ENCODE measurements at places on chromosomes 6 and 20.

DNA sequence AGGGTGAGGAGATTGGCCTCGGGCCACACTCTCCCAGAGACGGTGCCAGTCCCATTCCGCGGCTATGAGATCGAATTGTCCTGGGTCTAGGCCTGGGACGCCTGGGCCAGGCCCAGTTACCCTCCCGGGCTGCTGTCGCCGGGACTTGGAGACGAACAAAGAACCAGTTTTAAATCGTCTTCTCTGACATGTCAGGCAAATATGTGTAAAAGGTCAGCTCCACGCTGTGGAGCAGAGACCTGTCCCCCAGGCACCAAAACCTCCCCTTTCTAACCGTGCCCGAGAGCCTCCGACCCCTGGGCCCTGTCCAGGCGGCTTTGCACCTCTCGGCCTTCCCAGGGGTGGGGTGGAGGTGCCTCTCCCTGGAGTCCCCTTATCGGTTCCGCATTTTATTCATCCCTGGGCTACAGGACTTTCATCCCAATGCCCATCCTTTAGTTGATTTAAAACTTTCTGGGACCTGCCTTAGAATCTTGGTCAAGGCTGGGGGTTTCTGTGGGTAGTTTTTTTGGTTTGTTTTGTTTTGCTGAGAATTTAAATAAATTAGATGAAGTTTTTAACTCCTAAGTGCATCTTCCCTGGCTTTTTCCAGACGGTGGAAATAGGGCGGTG is 5.8 kb upstream of the TFAP2A start:
- H3K36me3 ChIP-seq, result no peaks in the 10 kb centered on the region
- DNase-seq, result no peak
- H3K4me3 ChIP-seq, result peak overlapping the region; percentile 68
- H3K27ac ChIP-seq, result no peak overlapping the region
- H3K27me3 ChIP-seq, result peaks cover 100% of the 10 kb centered on the region

GRCh38 chr6:17280552-17281090 is 540 bp upstream of the RBM24 start:
- peaks cover 91% of the 10 kb centered on the region for H3K27me3 ChIP-seq
- DNase-seq, result peak; percentile 69
- no peaks in the 10 kb centered on the region for H3K36me3 ChIP-seq
- peak overlapping the region; percentile 80 for H3K4me3 ChIP-seq
- no peak overlapping the region for H3K27ac ChIP-seq

GRCh38 chr6:11460001-11460668 is 77.4 kb upstream of the TMEM170B start:
- H3K4me1 ChIP-seq, result 0 out of 2 replicates have a peak, but pooled peaks cover 3% of the 10 kb centered on the region
- H3K27me3 ChIP-seq, result no peaks in the 10 kb centered on the region
- H3K36me3 ChIP-seq, result no peaks in the 10 kb centered on the region
- no peak overlapping the region for H3K27ac ChIP-seq
- H3K4me3 ChIP-seq, result no peak overlapping the region

DNA sequence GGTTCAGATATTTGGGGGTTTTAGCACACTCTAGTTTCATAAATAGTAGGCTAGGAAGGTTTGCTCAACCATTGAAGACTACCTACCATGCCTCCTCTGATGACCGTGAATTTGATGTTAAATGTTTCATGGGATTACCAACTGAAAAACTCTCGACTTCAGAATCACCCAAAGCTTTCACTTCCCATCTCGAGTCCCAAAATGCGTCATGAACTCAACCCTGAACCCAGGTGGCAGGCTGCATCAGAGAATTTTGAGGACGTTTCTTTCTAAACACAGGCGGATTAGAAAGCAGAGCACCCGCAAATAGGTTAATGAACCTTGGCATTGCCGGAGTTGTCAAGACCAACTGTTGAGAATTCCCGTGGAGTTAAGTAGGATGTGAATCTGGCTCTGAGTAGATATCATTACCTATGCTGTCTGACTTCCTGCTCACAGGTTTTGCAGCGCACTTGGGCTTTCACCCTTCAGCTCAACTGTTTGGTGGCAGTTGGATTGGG is 98.4 kb upstream of the ADTRP start:
- no peak overlapping the region for H3K27ac ChIP-seq
- no peaks in the 10 kb centered on the region for H3K27me3 ChIP-seq
- H3K36me3 ChIP-seq, result peaks cover 18% of the 10 kb centered on the region
- DNase-seq, result no peak
- H3K4me1 ChIP-seq, result peaks cover 19% of the 10 kb centered on the region

DNA sequence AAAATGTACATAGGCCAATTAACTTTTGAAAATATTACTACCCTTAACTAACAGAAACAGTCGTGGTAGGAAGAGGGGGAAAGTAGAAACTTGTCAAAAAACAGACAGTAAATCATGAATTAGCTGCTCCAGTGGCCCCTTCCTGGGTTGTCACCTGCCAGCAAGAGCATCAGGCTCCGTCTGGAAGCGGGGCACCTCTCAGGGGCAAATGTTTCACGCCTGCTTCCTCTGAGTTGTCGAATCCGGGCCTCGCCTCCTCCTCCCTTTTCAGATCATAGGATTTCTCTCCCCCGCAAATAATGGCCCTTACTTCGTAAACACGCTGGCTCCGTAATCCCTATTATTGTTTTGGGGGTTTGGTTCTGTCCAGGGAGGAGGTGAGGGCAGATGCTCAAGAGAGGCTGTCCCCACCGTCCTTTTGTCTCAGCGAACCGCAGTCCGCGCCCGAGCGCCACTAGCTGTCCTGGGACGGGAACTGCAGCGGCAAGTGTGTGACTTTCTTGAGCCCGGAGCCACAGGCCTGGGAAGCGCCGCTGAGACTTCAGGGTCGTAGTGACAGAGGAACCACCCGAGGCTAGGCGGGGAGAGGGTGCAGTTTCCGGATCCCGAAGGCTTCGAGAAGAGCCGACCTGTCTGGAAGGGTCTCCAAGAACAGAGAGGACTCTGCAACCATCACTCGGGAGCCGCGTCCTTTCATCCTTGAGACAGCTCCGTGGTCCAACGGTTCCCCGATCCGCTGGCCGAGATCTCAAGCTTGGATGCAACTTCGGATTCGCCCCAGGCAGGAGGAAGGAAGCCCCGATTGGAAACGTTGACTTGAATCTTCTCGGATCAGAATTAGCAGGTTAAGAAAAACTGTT is 214.5 kb upstream of the ZNF184 start:
- no peaks in the 10 kb centered on the region for H3K4me1 ChIP-seq
- peak overlapping the region; percentile 92 for H3K4me3 ChIP-seq
- H3K27ac ChIP-seq, result peak overlapping the region; percentile 76

DNA sequence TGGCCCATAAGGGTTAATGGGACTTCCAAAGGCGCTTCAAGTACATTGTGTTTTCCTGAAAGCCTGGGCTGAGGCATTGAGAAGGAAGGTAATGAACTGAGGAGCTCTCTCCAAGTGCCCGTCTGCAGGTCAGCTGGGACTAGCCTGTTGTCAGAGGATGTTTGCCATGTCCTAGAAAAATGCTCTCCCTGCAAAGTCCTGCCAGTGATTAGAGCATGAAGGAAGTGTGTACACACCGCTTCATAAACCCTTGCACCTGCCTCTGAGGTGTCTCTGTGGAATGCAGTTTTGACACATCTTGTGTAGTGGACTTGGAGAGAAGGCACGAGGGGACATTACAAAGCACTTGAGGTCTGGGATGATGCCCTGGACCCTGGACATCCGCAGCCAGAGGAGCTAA is 506.7 kb downstream of the KIF16B start:
- H3K4me3 ChIP-seq, result no peak overlapping the region
- peaks cover 5% of the 10 kb centered on the region for H3K36me3 ChIP-seq
- no peak for DNase-seq
- H3K27me3 ChIP-seq, result peaks cover 4% of the 10 kb centered on the region
- H3K4me1 ChIP-seq, result peaks cover 43% of the 10 kb centered on the region

DNA sequence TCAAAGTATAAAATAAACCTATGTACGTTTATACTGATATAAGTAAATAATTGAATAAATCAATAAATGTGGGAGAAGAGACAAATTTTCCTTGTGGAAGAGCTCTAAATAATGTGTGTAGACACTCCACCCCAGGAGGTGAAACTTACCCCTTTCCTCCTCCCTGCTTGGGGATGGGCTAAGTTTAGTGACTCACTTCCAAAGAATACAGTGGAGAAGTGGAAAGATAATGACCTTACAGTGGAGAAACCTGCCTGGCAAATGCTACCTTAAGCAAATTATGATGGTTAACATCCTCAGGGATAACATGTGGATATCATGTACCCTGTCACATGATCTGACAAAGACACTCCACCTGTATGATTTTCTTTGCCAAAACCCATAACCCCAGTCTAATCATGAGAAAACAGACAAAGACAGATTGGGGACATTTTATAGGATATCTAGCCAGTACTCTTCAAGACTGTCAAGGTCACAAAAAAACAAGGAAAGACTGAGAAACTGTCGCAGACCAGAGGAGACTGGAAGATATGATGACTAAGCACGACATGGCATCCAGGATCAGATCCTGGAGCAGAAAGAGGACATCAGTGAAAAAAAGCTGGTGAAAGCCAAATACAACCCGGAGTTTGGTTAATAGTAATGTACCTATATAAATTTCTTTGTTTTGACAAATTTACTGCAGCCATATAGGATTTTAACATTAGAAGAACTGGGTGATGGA is 195.5 kb upstream of the PRDM1 start:
- no peak overlapping the region for H3K4me3 ChIP-seq
- H3K36me3 ChIP-seq, result peaks cover 10% of the 10 kb centered on the region
- no peak overlapping the region for H3K27ac ChIP-seq
- peaks cover 21% of the 10 kb centered on the region for H3K4me1 ChIP-seq

DNA sequence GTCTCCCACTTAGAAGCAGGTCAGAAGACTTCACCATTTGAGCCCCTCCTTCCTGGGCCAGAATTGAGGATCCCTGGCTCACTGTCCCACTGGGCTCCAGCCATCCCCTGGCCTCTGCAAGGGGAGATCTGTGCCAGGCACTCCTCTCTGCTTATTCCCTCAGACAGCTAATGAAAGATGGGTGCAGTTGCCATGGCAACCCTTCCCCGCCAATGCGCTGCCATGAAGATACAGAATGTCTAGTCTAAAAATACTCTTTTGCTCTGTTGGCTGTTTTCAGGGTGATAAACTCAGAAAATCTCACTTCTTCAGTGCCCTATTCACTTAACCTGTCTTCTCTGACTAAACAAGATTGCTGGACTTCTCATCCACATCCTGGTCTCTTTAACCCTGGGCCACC is 13.6 kb upstream of the TTLL2 start:
- peaks cover 13% of the 10 kb centered on the region for H3K27me3 ChIP-seq
- DNase-seq, result no peak
- peaks cover 5% of the 10 kb centered on the region for H3K36me3 ChIP-seq
- peaks cover 29% of the 10 kb centered on the region for H3K4me1 ChIP-seq
- H3K27ac ChIP-seq, result no peak overlapping the region
- no peak overlapping the region for H3K4me3 ChIP-seq

DNA sequence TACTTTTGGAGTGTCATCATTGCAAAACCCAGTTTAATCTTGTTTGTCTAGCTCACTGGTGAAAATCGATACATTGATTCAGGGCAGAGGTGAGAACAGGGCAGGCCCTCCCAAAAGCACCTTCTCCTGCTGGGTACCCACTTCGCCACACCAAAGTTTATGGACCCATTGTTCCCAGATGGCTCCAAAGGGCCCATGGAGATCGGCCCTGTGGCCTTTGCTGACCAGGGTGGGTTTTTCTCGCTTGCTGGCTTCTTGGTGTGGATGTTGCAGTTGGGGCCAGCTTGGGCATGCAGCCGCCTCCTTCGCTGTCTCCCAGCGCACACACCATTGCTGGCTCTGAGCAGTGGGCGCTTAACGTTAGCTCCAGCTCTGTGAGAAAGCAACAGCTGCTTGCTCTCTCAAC is 178.1 kb upstream of the PDE10A start:
- H3K36me3 ChIP-seq, result peaks cover 9% of the 10 kb centered on the region
- 0 out of 2 replicates have a peak overlapping the region, but pooled peaks have one; percentile 41 for H3K27ac ChIP-seq
- H3K27me3 ChIP-seq, result no peaks in the 10 kb centered on the region

GRCh38 chr6:112576423-112576822 is 229.3 kb downstream of the RFPL4B start:
- DNase-seq, result no peak
- H3K4me1 ChIP-seq, result no peaks in the 10 kb centered on the region
- no peak overlapping the region for H3K4me3 ChIP-seq
- H3K27ac ChIP-seq, result no peak overlapping the region
- H3K27me3 ChIP-seq, result no peaks in the 10 kb centered on the region

DNA sequence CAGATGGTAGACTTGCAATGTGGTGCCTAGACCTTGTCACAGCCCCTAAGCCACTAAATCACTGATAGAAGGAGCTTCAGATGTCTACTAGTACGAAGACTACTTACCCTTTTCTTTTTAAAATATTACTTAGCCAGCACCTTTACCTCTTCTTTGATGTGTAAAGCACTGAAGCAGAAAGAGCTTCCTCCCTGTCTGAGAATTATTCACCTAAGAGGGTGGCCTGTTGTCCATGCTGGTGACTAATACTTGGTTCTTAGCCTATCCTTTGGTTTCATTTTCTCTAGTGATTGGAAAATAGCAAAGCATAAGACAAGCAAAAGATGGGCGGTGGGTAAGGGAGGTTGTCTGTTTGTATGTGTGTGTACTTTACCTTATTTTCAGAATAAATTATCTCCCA is 794.6 kb downstream of the TFAP2A start:
- H3K4me3 ChIP-seq, result no peak overlapping the region
- H3K27ac ChIP-seq, result no peak overlapping the region
- no peaks in the 10 kb centered on the region for H3K4me1 ChIP-seq
- H3K36me3 ChIP-seq, result no peaks in the 10 kb centered on the region
- no peaks in the 10 kb centered on the region for H3K27me3 ChIP-seq

GRCh38 chr6:129175066-129175465 is 292.1 kb downstream of the LAMA2 start:
- DNase-seq, result no peak
- no peaks in the 10 kb centered on the region for H3K27me3 ChIP-seq
- no peak overlapping the region for H3K4me3 ChIP-seq

DNA sequence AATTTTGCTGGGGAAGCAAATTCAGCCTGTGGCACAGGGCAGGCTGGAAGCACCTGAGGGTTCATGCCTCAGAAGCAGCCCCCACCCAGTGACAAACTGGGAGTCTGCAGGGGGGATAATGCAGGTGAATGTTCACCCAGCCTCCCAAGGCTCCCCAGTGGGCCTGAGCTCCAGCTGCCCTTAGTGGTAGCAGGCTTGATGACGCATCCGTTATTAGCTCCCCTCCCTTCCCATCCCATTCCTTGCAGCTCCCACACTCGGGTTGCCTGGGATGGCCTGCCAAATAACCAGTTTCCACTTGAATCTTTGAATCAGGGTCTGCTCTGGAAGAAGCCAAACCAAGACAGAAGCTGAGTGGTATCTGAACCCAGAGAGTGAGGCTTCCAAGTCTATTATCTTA is 15.8 kb downstream of the KCNK15 start:
- no peaks in the 10 kb centered on the region for H3K27me3 ChIP-seq
- DNase-seq, result no peak

GRCh38 chr20:2279253-2279779 is 16.5 kb upstream of the TGM3 start:
- H3K27me3 ChIP-seq, result 0 out of 2 replicates have a peak, but pooled peaks cover 2% of the 10 kb centered on the region
- no peak overlapping the region for H3K4me3 ChIP-seq
- H3K4me1 ChIP-seq, result no peaks in the 10 kb centered on the region
- no peak overlapping the region for H3K27ac ChIP-seq
- DNase-seq, result no peak
- H3K36me3 ChIP-seq, result peaks cover 8% of the 10 kb centered on the region

Data from WTC11 (cell line).